ENCODE measurements at places on chromosomes 11 and 22. TPM values are rescaled to one million over a fixed set of nuclear protein-coding genes. Genes with fewer than 3 reads are reported as not detected.

Gene FAM181B
- total RNA-seq: not detected

Gene CFAP300
- not detected for total RNA-seq

Gene GAL
- total RNA-seq: 1.1 TPM

Gene STK33
- total RNA-seq: 0.74 TPM

Gene OR51I1
- total RNA-seq: not detected

Gene INS
- total RNA-seq: not detected

DNA sequence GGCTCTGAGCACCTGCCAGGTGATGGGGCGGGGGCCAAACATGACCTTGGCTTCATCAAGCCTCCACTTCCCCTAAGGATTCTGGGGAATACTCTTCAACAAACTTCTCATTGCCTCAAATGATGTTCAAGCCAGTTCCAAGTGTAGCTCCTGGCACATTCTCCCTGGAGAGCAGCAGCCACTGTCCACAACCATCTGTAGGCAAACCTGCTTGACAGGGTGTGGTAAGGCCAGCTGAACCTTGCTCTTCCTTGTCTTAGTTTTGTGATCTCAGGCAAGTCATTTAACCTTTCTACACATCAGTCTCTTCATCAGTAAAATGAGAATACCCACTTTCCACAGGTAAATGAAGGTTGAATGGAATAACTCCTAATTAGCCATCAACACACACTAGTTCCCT, 323.3 kb downstream of the TENM4 start:
- DNase-seq: no peak
- H3K36me3 ChIP-seq: no peaks in the 10 kb centered on the region
- H3K4me1 ChIP-seq: no peaks in the 10 kb centered on the region
- H3K27me3 ChIP-seq: peaks cover 2% of the 10 kb centered on the region
- no peak overlapping the region for H3K4me3 ChIP-seq

- H3K4me3 ChIP-seq: no peak overlapping the region
- no peaks in the 10 kb centered on the region for H3K27me3 ChIP-seq
- no peak for DNase-seq
- H3K36me3 ChIP-seq: no peaks in the 10 kb centered on the region
- no peaks in the 10 kb centered on the region for H3K4me1 ChIP-seq
Measured at GRCh38 chr11:869399-870126, 26.9 kb downstream of the TSPAN4 start.

DNA sequence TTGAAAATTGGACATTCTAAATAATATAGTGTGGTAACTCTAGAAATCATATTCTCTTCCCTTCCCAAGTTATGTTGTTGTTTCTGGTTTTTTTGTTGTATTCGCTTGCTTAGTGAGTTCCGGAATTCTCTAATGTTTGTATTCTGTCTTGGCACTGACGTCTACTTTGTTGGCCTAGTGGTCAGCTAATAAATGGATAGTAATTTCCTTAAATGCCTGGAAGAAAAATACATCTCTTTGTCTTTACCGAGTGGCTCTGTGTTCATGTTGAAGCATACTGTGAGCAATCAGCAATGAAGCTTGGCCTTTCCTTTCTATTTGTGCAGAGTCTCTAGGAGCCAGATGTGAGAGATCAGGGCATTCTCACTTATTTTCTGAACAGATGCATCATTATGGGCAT, 1225.7 kb downstream of the JRKL start:
- H3K27me3 ChIP-seq: no peaks in the 10 kb centered on the region
- no peak for DNase-seq

- peak overlapping the region; percentile 34 for H3K4me3 ChIP-seq
- no peak overlapping the region for H3K27ac ChIP-seq
- peaks cover 12% of the 10 kb centered on the region for H3K4me1 ChIP-seq
- H3K36me3 ChIP-seq: no peaks in the 10 kb centered on the region
- peaks cover 8% of the 10 kb centered on the region for H3K27me3 ChIP-seq
Measured at GRCh38 chr11:65226103-65226442, 35.7 kb upstream of the POLA2 start.

DNA sequence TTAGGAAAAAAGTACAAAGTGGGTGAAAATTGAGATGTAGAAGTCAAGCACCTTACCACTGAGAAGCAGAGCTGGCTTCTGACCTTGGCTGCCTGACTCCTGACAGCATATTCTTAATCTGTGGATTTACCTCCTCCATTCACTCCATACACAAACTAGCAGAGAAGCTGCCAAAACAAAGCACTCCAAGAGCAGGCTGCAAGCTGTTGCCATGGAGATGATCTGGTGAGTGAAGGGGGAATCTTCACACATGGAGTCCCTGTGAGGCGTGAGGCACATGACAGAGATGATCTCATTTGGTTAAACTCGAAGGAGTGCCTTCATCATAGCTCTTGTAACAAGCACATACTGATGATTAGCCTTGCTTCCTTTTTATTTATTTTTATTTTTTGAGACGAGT, 16.1 kb downstream of the COMMD9 start:
- DNase-seq: no peak
- H3K4me3 ChIP-seq: no peak overlapping the region
- H3K27me3 ChIP-seq: no peaks in the 10 kb centered on the region
- no peak overlapping the region for H3K27ac ChIP-seq
- no peaks in the 10 kb centered on the region for H3K4me1 ChIP-seq

DNA sequence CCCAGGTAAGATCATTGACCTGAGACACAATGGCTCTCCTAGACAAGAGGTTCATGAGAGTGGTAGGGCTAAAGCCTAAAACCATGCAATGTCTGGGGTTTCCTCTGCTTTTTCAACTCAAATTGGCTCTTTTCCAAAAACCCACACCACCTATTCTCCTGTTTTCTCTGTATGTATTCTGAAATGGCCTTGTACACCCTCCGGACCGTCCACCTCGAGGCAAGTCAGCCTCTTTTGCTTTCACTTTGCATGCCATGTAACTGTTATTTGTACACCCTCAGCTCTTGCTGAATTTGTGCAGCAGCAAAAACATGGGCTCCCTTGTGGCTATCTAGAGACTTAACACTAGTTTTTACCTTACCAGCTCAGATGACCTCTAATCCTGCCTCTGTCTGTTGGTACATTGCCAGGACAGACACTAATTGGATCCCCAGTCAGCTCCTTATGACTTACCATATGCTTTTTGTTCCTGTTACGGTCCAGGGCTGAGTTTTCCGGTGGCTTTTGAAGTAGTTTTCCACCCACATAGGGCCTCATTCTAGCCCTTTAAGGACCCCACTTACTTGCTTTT, 288.0 kb downstream of the SBF2 start:
- H3K27me3 ChIP-seq: no peaks in the 10 kb centered on the region
- DNase-seq: no peak
- H3K36me3 ChIP-seq: peaks cover 12% of the 10 kb centered on the region
- no peaks in the 10 kb centered on the region for H3K4me1 ChIP-seq
- H3K27ac ChIP-seq: no peak overlapping the region

GRCh38 chr11:132310390-132311375, 940.3 kb downstream of the NTM start:
- peak overlapping the region; percentile 1 for H3K27ac ChIP-seq
- no peaks in the 10 kb centered on the region for H3K36me3 ChIP-seq
- no peaks in the 10 kb centered on the region for H3K27me3 ChIP-seq
- no peaks in the 10 kb centered on the region for H3K4me1 ChIP-seq

DNA sequence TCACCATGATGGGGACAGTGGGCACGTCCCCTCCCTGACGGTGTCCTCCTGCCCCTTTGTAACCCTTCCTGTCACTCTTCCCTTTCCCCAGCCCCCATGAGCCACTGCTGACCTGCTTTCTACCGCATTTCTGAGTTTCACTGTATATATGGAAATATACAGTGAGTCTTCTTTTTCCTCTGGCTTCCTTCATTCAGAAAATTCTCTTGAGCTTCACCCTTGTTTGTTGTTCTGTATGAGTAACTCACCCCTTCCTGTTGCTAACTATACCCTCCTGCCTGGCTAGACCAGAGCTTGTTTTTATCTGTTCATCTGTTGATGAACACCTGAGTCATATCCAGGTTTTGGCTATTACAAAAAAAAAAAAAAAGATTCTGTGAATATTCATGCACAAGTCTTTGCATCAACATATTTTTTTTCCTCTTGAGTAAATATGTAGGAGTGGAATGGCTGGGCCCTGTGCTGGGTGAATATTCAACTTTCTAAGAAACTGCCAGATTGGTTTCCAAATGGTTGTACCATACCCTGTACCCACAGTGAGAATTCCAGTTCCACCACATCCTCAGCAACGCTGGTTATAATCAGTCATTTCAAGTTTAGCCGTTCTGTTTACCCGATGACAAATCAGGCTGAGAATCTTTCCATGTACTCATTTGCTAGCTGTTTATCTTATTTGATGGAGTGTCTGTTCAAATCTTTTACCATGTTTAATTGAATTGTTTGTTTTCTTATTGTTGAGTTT, 62.0 kb downstream of the IGF2 start:
- peaks cover 28% of the 10 kb centered on the region for H3K27me3 ChIP-seq
- peak overlapping the region; percentile 9 for H3K27ac ChIP-seq
- no peaks in the 10 kb centered on the region for H3K4me1 ChIP-seq
- H3K36me3 ChIP-seq: no peaks in the 10 kb centered on the region
- peak; percentile 35 for DNase-seq

DNA sequence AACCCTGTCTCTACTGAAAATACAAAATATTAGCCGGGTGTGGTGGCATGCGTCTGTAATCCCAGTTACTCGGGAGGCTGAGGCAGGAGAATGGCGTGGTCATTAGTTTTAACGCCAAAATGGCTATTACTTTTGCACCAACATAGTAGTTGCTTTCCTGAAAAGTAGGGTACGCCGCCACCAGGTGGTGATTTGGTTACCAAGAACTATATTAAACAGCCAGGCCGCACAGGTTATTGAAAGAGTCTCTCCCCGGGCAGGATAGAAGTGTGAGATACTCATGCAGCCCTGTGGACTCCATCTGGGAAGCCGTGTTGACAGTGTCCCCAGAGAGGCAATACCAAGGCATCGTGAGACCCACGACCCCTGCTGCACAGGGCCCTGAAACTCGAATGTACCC, 24.6 kb upstream of the LRRC32 start:
- H3K36me3 ChIP-seq: no peaks in the 10 kb centered on the region
- H3K4me3 ChIP-seq: no peak overlapping the region
- H3K27me3 ChIP-seq: peaks cover 3% of the 10 kb centered on the region
- no peak overlapping the region for H3K27ac ChIP-seq
- H3K4me1 ChIP-seq: peaks cover 9% of the 10 kb centered on the region

DNA sequence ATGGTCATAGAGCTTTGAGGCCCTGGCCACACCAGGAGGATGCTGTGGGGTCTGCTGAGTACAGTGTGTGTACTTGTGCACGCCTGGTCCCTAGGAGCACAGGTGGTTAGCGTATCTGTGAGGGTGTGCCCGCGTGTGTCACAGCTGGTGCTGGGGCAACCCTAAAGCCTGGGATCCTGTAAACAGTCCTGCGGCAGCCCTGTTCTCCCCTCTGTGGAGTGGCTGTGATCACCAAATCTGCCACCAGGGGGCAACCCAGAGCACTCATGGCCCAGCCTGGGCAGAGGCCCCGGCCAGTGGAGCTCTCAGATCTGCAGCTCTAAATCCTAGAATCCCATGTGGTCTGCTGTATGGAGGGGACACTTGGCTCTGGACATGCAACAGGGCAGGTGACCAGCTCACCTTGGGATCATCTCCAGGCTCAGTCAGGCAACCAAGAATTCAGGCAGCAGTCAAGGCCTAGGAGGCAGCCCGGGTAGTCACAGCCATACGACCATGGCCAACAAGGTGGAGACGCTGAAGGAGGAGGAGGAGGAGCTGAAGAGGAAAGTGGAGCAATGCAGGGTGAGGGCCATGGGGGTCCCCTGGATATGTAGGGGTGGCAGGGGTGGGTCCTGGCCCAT, 3.9 kb downstream of the SH3BP1 start:
- peaks cover 27% of the 10 kb centered on the region for H3K4me1 ChIP-seq
- no peaks in the 10 kb centered on the region for H3K27me3 ChIP-seq
- peak; percentile 81 for DNase-seq
- H3K4me3 ChIP-seq: peak overlapping the region; percentile 58
- H3K27ac ChIP-seq: peak overlapping the region; percentile 62

- H3K27ac ChIP-seq: peak overlapping the region; percentile 54
- no peak for DNase-seq
- H3K36me3 ChIP-seq: no peaks in the 10 kb centered on the region
- peaks cover 21% of the 10 kb centered on the region for H3K4me1 ChIP-seq
- peak overlapping the region; percentile 47 for H3K4me3 ChIP-seq
Measured at GRCh38 chr11:121431820-121432526, 20.1 kb upstream of the SORL1 start.

GRCh38 chr11:35516403-35516802, 9.0 kb downstream of the PAMR1 start:
- no peaks in the 10 kb centered on the region for H3K36me3 ChIP-seq
- no peak overlapping the region for H3K4me3 ChIP-seq
- H3K27ac ChIP-seq: no peak overlapping the region
- no peaks in the 10 kb centered on the region for H3K4me1 ChIP-seq

DNA sequence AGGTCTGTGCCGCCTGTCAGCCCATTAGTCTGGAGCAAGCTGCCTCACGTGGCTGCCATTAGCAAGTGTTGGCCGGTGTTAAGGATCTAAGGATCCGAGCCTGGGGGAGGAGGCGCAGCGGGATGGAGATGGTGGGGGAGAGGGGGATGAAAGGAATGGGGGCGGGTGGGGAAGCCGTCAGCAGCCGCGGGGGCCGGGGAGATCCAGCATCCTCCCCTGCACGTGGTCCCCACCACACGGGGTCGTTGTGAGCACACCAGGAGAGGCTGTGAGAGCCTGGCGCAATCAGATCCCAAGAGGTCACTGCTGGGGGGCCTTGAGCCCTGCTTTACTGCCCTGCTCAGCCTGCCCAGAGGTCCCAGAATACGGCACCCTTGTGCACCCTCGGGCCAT, 7.3 kb downstream of the CABP7 start:
- DNase-seq: no peak
- no peaks in the 10 kb centered on the region for H3K4me1 ChIP-seq
- no peaks in the 10 kb centered on the region for H3K36me3 ChIP-seq
- H3K4me3 ChIP-seq: no peak overlapping the region
- H3K27me3 ChIP-seq: no peaks in the 10 kb centered on the region
- no peak overlapping the region for H3K27ac ChIP-seq

DNA sequence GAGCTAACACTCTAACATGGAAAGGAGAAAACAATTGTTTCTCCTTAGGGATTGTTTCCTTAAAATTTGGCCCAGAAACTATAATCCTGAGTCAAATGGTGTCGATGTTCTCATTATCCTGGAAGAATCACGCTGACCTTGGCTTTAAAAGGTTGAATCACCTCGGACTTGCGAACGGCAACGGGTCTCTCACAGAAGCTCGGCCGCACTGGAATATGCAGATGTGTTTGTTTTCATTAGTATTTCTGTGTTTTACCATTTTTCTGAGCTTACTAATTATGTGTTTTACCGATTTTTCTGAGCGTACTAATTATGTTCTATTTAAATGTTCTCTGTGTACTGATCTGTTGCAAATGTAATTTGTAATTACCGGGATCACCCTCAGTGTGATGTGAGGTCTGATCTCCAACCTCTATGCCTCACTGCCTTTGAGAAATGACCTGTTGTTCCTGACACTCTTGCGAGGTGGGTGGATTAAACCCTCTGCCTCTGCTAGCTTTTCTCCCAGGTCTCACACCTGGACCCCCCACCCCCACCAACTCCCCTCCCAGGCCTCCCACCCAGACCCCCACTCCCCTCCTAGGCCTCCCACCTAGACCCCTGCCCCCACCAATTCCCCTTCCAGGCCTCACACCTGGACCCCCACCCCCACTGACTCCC, 38.3 kb upstream of the BRSK2 start:
- no peaks in the 10 kb centered on the region for H3K36me3 ChIP-seq
- H3K27me3 ChIP-seq: peaks cover 7% of the 10 kb centered on the region
- H3K27ac ChIP-seq: no peak overlapping the region
- H3K4me1 ChIP-seq: no peaks in the 10 kb centered on the region

All from natural killer cell treated with Interleukin-12 subunit alpha and Interleukin-12 subunit beta and Interleukin-15 and Interleukin-18, amount 100 ng/mL, for 72 hours (primary cell).